Activated CD4-positive, alpha-beta T cell treated with anti-CD3 and anti-CD28 coated beads for 4 hours (primary cell): ENCODE measurements at places on chromosomes 5 and 9.
A peak's percentile ranks its signal among the peaks of the same experiment; 100 is the strongest.

GRCh38 chr5:150448952-150449516, 505 bp downstream of the RPS14 start:
- DNase-seq: no peak

DNA sequence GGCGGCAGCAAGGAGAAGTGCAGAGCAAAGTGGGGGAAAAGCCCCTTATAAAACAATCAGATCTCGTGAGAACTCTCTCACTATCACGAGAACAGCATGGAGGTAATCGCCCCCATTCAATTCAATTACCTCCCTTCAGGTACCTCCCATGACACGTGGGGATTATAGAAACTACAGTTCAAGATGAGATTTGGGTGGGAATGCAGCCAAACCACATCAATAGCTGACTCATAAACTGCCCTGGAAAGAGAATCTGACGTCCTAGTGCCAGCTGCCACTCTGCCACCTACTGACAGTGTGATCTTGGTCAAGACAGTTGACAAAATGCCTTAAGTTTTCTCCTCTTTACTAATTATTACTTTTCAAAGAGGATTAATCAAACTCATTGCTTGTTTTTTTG, 128.3 kb downstream of the GPBP1 start:
- peak; percentile 38 for DNase-seq

- DNase-seq: no peak
Observed at GRCh38 chr5:72280581-72281069, 39.4 kb downstream of the MRPS27 start.

DNA sequence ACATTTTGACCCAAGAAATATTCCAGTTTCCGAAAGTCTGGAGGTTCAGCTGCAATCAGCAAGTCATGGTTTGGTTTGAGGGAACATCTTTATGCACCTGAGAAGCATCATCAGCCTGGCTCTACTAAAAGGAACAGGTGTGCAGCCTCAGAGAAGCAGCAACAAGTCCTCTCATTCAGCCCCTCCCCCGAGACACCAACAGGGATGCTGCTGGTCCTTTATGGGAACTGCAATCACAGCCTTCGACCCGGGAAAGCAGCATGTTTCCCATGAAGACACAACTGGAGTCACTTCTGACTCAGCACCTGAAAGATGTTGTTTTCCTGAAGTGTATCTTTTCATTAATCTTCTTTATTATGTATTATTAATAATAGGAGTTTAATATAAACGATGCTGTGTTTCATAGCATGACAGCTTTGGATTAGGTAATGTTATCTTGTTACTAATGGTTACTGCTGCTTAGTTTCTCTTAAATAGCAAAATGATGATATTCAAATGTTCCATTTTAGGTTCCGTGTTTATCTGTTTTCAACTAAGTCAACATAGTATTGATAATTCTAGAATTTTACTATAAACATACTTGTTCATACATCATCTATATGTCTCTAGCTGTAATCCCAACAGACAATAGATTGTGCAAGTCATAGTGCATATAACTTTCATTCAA, 15.6 kb upstream of the NREP start:
- no peak for DNase-seq

- peak; percentile 63 for DNase-seq
Observed at GRCh38 chr9:136847826-136848392, 1.3 kb upstream of the PHPT1 start.

GRCh38 chr5:120678279-120678678, 214.2 kb downstream of the PRR16 start:
- no peak for DNase-seq

DNA sequence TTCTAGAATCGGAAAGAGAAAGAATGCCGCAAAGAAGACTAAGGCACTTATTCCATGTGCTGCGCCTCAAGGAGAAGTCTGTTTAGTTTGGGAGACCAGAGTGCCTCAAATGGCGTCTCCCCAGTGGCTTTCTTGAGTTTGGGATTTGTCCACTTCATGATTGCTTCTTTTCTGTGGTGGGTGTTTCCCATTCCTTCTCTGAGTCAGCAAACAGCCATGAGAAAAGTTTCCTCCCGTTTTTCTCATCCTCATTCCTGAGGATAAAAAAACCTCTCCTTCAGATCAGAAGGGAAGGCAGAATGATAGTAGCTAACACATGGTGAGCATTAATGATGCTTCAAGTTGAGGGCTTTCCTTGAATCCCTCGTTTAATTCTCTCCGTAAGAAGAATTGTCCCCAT, 275.9 kb upstream of the WWC1 start:
- no peak for DNase-seq

DNA sequence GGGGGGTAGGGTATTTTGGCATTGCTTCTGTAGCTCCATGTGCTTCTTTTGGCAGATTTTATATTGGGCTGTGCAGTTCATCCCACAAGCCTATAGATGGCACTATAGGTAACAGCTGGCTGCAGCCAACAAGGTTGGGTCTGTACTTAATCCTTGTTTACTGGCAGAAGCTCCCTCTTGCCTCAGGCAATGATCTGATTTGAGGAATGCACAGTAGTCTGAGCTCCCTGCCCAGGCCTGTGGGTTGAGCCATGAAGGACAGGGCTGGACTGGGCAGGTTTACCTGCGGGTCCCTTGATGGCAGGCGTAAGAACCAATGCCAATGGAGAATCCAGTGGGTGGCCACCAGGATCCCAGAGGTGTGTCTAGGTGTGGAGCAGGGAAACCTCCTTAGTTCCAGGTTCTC, 11.7 kb upstream of the OR1J2 start:
- peak; percentile 2 for DNase-seq

DNA sequence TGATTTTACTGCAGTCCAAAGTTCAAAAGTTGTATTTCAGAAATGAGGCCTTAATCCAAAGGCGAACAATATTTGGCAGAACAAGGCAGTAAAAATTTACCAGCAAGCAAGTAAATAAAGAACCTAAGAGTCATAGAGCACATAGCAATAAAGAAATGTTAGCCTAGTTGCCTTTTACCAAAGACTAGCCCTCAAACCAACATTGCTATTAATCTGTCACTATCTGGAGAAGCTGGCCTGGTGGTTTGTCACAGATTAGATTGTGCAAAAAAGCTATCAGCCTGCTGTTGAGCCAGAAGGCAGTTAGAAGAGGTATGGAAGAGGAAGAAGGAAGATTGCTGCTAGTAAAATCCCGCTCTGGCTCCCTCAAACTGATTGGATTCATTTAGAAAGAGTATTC, 304.7 kb upstream of the KLF4 start:
- no peak for DNase-seq

DNA sequence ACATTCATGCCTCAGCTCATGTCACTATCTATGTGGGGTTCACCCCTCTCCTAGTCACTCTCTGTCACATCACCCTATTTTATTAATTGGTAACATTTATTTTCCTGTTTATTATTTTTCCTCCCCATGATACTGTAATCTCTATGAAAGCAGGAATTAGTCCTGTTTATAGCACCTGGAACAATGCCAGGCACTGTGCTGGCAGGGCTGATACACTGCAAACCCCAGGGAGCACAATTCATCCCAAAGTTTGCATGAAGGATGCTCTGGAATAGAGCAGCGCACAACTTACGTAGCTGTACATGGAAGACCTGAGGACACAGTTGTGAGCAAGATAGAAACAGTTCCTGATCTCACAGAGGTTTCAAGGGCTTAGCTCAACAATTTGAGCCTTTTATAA, 103.2 kb downstream of the NSG2 start:
- DNase-seq: no peak

- no peak for DNase-seq
Observed at GRCh38 chr5:179805529-179806249, 977 bp downstream of the MGAT4B start.

DNA sequence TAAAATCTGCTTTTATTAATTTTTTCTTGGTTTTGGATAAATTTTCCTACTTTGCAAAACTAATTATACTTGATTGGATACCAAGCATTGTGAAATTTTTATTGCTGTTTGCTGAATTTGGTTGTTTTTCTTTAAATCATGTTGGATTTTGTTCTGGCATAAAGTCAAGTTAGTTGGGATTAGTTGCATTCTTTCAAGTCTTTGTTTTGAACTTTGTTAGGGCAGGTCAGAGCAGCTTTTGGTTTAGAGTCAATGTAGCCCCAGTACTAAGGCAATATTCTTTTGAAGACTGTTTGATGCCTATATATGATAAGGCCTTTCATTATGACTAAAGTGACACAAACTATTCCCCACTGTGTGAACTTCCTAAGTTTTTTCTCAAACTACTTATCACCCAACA, 531.1 kb downstream of the RASEF start:
- no peak for DNase-seq

- no peak for DNase-seq
Observed at GRCh38 chr5:146799671-146800070, 78.9 kb downstream of the PPP2R2B start.

DNA sequence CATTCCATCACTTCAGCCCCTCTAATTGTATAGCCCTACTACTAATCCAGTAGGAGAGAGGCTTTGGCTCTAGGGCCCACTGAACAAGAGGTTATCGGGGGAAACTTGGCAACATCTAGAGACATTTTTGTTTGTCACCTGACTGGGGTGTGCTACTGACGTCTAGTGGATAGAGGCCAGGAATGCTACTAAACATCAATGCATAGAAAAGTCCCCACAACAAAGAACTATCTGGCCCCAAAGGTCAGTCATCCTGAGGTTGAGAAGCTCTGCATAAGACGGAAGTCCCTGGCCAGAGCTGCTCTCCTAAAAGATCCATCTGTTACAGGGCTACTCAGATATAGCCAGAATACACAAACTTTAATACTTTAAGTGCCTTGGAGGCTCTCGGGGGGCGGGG, 570.6 kb upstream of the KLF4 start:
- no peak for DNase-seq

GRCh38 chr5:133664422-133664821, 52.1 kb upstream of the FSTL4 start:
- no peak for DNase-seq

DNA sequence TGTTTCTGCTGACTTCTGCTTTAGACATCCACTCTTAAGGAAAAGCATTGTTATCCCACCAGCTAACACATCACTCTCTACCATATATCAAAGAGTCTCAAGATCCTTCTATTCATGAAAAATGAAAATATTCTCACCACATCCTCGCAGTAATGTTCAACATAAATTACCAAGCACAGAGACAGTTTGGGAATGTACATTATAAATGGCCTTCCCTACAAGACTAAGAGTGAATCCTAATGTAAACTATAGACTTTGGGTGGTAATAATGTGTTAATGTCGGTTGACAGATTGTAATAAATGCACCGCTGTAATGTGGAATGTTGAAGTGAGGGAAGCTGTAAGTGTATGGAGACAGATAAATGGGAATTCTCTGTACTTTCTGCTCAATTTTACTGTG, 27.1 kb upstream of the KCNIP1 start:
- no peak for DNase-seq
